Activated T-helper 1 cell treated with anti-CD3 and anti-CD28 coated beads, Interleukin-12 subunit alpha, Interleukin-12 subunit beta, Interleukin-2, Interleukin-4 antibody, amounts not matched to agents 30 ng/mL and 10 ng/mL and 1 ng/mL, durations not matched to agents 14 hours and 24 hours and 36 hours (primary cell): ENCODE measurements at places on chromosomes 5 and 9.

DNA sequence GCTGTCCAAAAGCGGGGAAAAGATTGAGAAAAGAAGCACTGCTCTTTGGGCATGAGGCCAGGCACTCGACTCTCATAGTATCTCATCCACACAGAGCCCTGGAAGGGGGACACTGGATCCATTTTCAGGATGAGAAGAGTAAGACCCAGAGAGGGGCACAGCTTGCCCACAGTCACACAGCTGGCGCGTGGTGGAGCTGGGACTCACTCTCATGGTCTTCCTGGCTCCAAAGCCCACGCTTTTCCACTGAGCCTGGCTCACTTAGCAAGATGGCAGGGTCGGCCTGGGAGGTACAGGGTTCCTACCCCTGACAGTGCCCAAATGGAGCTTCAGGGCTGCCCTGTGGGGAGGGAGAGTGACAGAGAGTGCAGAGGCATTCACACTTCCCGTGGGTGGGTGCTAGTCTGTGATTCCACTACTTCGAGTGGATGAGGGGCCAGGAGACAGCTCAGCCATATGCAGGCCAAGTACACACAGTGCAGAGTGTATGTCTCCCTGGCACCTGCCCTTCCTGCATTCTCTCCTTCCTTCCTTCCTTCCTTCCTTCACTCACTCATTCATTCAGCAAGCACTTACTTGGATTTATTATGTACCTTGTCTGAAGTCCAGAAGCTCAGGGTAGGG, 18.3 kb upstream of the IGFBPL1 start:
- DNase-seq = no peak

DNA sequence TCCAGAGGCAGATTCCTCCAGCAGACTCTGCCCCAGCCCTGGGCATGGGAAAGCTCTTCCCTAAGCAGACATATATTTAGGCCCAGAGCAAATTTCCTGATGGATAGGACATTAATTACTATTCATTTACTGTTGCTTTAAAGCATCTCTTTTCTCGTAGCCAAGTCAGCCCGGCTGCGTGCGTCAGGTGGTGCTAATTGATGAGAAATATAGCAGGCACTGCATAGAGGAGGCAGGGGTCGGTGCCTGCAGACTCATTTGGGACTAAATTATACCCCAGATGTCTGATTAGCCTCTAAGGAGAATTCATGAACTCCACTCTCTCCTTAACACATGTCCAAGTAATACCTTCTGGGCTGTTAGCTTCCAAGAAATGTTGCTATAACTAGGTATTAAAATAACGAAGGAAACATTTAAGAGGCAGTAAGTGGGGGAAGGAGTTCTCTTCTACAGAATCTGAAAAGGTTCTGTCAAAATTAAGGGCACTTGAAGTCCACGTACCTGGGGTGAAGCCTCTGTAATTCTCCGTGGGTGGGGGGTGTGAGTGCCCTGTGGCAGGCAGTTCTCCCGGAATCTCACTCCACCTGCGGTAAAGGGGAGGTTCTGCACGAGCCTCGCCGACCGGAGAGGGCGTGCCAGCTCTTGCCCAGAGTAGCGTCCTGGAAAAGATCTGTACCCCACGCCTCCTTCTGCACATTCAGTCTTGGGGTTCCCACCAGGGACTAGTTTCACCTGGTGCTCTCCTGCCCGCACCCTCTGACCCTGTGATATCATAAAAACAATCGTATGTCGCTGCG, 115.9 kb upstream of the FCN2 start:
- DNase-seq = no peak

DNA sequence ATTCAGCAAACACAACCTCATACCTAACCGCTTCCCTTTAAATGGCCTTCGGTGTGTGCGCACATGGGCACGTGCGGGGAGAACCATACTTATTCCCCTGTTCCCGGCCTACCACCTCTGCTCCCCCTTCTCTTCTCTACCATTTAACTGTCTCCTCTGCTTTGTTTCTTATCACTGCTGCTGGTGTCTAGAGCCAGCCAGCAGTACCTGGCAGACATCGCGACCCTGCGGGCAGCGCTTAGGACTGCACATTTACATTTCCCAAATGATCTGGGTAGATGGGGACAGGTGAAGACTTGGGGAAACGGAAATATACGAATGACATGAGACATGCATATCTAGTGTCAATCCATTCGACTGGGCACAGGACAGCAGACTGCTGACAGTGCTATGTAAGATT, 56.6 kb downstream of the PSMB7 start:
- DNase-seq = no peak

- DNase-seq = no peak
These were observed 16.1 kb downstream of the SLC45A2 start for GRCh38 chr5:33968211-33969005.

- no peak for DNase-seq
These were observed 52.2 kb downstream of the SLC36A1 start for GRCh38 chr5:151499501-151500035.

GRCh38 chr9:33106372-33106771, 29.9 kb upstream of the SMU1 start:
- no peak for DNase-seq

DNA sequence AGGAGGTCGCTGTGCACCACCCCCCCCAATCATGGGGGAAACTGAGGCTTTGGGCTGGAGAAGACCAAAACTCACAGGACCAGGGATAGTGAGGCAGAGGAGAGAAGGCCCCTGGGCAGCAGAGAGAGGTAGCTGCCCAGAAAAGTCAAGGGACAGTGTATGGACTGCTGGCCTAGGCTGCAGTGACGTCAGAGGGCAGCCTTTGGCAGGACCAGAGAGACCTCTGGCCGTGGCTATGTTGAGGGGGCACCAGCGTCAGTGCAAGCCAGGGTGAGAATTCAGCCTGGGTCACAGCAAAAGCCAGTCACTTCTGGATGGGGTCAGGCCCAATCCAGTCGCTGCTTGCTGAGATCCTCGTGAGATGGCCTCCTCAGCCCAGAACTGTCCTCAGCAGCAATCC, 26.5 kb downstream of the FLT4 start:
- no peak for DNase-seq

DNA sequence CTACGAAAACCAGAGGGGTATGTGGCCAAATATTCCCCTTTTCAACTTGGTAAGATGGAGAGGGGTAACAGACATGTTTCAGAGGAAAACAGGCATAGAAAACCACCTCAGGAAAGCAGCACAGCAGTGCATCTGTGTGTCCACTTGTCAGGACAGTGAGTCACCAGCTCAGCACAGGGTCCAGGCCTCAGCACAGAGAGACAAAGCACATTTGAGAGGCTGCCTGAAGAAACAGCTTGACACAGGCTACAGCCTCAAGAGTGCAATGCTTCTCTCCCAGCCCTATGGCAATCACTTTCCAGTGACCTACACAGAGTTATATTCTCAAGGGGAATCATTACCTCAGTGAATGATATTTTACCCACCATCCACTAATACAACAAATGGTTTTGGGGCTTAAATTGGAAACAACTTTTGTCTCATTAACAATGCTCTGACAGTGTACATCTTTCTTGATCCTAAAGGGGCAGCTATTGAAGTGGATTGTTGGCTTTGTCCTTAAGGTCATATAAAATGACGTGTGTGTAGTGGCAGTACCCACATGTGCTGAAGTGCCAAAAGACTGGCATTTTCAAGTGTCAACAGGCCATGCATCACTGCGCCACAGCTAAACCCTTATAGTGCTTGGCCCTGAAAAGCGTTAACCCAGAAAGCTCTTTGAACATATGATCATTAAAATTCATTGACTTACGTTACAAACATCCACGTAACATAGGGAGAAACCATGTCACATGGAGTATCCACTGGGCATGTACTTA, 46.4 kb downstream of the ERMP1 start:
- DNase-seq = no peak

DNA sequence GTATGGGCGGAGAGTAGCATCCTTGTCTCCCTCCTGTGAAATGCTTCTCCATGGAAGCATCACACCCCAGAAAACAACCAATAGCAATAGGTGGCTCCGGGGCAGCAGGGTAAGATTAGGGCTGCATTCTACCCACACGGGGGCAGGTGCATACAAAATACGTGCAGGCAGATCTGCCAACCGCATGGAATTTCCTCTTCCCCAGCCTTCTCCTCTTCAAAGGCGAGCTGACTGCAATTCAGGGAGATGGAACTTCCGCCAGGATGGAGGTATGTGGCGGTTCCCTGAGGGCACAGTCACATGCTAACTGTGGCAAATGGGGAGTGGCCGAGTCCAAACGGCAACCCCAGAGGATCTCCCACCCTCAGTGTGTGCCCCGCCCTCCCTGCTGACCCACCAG, 81.5 kb downstream of the LMNB1 start:
- DNase-seq = no peak

- no peak for DNase-seq
These were observed 405.3 kb upstream of the SLC30A5 start for GRCh38 chr5:68688547-68688946.

GRCh38 chr5:150918613-150919012, 13.8 kb upstream of the ZNF300 start:
- no peak for DNase-seq

DNA sequence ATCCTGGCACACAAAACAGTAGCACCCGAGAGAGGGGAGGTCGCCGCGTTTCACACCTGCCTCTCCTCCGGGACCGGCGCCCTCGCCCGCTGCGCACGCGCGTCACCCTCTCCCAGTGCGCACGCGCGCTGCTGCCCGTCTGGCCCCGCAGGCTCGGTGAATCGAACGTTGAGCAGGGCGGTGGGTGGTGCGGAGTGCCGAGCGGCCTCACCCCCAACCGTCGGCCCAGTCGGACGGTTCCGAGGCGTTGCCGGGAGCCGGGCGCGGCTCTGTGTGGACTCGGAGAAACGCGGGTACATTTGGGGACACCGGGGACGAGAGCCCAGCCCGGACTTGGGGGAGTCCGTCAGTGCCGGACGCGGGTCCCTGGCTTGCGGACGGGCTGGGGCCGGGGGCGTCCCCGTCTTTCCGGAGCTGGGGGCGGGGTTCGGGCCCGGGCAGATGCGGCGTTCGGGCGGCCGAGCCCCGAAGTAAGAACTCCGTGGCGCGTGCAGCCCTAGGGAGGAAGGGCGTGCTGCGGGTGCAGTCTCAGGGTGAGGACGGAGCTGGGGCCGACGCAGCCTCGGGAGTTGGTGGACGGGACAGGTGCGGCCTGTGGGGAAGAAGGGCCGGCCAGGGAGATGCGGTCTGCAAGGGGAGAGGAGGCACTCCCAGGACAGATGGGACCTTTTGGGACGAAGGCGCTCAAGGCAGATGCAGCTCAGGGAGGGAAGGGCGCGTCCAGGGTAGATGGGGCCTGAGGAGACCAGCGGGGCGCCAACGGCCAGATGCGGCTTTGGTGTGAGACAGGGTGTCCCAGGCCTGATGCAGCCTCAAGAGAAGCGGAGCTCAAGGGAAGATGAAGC, at the start of gene POMT1:
POMT1 (plus strand) TSS at position 138 of the 845 bp plus-strand sequence. CDS start 1,301 bp downstream, outside the sequence.
- peak; percentile 90 for DNase-seq

- no peak for DNase-seq
These were observed 298.9 kb downstream of the TRIM32 start for GRCh38 chr9:116986015-116986414.

GRCh38 chr9:82196622-82197441, 208.3 kb downstream of the SPATA31D1 start:
- no peak for DNase-seq

GRCh38 chr5:168480601-168481000, 5.7 kb upstream of the RARS1 start:
- DNase-seq = no peak

- DNase-seq = no peak
These were observed 11.0 kb downstream of the RGS3 start for GRCh38 chr9:113474360-113475028.

DNA sequence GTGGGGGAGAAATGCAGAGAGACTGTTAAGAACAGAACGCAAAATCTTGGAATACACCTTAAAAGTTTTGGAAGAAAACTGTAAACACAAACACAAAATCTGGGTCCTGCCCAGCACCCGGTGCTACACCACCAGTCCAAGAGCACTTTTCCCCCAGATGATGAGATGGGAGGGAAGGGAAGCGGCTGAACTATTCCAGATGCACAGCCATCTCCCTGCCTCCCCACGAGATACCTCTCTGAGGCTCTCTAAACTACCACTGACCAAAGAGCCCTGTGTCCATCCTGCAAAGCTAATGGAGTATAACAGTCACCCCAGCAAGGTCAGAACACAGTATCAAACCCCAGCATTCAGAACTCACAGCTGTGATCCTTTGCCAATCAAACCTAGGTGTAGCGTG, 8.0 kb downstream of the SPARC start:
- no peak for DNase-seq

GRCh38 chr5:79971156-79971555, 19.9 kb downstream of the MTX3 start:
- DNase-seq = no peak

DNA sequence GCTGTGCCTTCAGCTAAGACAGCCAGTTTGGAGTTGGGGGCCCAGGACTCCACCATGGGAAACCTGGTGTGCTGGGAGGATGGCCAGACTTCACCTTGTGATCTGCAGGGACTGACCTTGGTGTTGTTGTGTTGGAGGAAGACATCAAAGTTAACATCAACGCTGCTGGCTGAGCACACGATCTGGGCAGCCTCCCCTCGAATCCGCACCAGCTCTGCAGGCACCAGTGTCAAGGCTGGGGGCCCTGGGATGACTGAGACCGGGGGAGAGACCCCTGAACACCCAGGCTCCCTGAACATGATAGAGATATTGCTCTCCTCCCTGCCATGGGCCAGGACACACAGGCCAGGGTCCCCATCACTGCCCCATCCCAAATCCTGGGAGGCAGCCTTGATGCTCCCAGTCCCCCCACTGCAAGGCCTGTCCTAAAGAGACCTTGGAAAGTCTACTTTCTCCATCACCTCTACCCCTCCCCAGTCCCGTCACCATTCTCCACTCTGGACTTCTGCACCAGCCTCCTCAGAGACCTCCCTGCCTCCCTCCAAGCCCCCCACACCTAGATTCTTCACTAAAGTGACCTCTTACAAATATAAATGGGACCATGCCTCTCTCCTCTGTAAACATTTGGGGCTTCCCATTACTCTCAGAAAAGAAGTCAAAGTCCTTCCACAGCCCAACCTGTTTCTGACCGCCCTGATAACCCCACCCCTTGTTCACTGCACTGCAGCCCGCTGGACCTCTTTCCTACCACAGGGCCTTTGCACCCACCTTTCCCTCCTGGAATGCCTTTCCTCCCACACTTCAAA, 8.2 kb downstream of the CSF1R start:
- DNase-seq = no peak

DNA sequence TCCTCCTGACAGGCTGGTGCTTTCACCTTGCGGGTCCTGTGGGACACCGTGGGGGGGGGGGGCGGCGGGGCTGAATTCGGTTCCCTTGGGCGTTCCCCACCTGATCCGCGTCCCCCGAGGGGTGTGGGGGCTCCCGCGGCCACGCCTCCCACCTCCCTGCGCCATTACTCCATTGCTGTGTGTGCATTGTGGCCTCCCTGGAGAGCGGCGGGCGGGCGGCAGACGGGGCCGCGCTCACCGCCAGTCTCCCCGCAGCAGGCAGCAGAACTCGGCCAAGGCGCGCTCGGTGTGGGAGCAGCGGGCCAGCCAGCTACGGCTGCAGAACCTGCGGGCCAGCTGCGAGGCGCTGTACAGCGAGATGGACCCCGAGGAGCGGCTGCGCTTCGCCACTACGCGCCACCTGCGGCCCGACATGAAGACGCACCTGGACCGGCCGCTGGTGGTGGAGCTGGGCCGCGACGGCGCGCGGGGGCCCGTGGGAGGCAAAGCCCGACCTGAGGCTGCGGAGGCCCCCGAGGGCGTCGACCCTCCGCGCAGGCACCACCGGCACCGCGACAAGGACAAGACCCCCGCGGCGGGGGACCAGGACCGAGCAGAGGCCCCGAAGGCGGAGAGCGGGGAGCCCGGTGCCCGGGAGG, 145.3 kb downstream of the CACNA1B start:
- no peak for DNase-seq

- DNase-seq = no peak
These were observed 1.4 kb upstream of the ERGIC1 start for GRCh38 chr5:172832383-172833315.

- DNase-seq = no peak
These were observed 938.3 kb downstream of the PTPRD start for GRCh38 chr9:9674461-9674860.
